RWPE2 (cell line): ENCODE measurements at places on chromosomes 12 and 14.

- DNase-seq: no peak
Observed at GRCh38 chr12:74152370-74152769, 385.3 kb upstream of the ATXN7L3B start.

DNA sequence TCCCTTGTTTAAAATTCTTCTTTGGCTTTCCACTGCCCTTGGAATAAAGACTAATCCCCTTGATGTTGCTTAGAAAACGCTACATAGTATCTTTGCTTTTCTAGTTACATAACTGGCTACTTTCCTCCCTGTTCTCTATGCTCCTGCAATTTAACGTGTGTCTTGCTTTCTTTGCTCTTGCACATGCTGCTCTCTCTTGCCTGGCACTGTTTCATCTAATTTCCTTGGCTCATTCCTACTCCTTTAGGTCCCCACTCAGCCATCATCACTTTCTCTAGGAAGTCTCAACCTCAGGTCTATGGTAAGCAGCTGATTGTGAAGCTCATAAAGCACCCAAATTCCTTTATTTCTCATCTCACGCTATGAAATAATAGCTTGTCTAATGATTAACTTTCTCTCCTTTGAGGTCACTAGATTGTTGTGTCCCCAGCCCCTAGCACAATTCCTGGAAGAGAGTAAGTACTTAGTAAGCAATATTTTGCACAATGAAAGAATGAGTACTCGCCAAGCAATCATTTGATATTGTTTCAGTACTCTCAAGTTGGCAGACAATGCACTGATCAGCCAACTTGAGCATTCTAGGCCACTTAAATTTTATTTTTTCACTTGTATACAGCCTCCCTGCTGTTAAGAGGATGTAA is 3.3 kb downstream of the ALDH6A1 start:
- DNase-seq: no peak

DNA sequence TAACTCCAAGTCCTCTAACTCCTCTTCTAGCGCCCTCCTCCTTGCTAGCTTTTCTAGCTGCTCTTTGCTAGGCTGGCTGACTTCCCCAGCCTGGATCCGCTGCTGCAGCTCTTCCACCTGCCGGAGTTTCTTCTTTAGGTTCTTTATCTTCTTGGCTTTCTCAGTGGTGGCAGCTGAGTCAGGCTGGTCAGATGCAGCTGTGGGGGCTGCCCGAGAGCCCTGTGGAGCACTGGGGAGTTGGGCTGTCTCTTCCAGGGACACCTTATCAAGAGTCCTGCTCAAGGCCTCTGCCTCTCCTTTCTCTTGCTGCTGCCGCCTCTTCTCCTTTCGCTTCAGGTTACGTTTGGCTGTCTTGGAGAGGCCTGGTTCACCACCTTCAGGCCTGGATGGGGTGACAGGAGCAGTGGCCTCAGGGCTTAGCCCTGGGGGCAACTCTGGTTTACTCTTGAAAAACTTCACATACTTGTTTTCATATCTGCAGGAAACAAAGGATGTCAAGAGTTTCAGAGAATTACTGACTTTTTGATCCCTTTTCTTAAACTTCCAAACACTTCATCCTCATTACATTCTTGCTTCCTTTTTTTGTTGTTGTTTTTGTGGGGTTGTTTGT is 25.7 kb downstream of the PYM1 start:
- DNase-seq: no peak

GRCh38 chr12:105459760-105460330 is 129.4 kb downstream of the C12orf75 start:
- DNase-seq: no peak

GRCh38 chr12:71282925-71283324 is 125.1 kb upstream of the TSPAN8 start:
- no peak for DNase-seq

- DNase-seq: no peak
Observed at GRCh38 chr12:4275016-4275869, 1.7 kb downstream of the CCND2 start.

DNA sequence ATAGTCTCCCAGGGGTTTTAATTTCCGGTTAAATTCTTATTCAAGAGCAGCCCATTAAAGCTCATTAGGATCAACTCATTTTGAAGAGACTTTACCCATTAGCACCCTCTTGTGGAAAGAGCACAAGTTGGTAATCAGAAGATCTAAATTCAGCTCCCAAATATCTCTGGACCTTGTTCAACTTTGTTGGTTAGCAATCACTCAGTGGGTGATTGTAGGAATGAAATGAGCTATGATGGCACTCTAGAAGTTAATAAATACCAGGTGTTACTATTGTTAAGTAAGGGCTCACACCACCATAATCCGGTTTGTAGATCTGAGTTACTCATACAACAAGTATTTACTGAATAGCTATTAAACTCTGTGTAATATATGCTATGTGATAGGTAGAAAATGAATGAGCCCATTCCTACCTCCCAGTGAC is 42.9 kb downstream of the TRIP11 start:
- DNase-seq: no peak

GRCh38 chr12:104303538-104304151 is at the start of gene EID3:
EID3 (plus strand) TSS chr12:104303739; CDS start chr12:104303935, 196 bp downstream.
- DNase-seq: peak; percentile 81

GRCh38 chr12:80707126-80707829 is at the start of gene MYF6:
MYF6 (plus strand) TSS chr12:80707634; CDS start chr12:80707720, 86 bp downstream.
- DNase-seq: no peak

DNA sequence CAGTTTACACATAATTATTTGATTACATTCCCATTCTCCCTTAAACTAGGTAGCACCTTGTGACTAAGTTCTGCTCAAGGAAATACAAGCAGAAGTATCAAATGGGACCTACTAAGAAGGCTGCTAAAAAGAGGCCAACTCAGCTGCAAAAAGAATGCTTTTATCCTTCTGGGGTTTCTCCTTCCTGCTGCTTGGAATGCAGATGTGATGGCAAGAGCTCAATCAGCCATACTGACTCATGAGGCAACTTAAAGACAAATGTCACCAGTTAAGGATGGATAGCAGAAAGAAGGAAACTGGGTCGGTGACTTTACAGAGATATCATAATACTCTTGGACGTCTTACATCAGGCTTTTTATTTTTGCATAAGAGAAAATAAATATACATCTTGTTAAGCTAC is 38.0 kb upstream of the RAP1B start:
- no peak for DNase-seq

- DNase-seq: no peak
Observed at GRCh38 chr12:19223695-19224094, 94.2 kb downstream of the PLEKHA5 start.

DNA sequence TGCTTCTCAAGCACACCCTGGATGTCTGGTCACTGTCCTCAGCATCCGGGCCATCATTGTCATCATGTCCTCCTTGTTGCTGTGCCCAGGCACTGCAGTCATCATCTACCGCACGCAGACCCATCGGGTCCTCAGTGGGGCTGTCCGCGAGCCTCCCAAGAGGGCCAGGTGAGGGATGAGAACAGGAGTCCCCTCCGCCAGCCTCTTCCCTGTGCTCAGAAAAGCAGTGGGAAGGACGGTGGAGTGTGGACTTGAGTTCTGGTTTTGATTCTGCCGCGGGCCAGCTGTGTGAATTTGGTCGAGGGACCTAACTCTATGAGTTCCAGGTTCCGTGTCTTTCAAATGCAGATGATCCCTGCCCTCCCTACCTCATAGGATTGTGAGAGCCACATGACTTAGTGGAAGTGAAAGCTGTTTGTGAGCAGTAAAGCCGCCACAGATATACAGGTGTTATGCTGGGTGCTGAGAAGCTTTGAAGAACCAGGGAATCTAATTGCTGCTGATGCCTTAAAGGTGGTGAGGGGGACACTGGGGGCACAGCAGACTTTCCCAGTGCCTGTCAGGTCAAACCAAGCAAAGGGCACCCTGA is 122.9 kb upstream of the RAP1B start:
- DNase-seq: no peak

GRCh38 chr14:79786522-79786921 is 424.8 kb downstream of the DIO2 start:
- DNase-seq: no peak

DNA sequence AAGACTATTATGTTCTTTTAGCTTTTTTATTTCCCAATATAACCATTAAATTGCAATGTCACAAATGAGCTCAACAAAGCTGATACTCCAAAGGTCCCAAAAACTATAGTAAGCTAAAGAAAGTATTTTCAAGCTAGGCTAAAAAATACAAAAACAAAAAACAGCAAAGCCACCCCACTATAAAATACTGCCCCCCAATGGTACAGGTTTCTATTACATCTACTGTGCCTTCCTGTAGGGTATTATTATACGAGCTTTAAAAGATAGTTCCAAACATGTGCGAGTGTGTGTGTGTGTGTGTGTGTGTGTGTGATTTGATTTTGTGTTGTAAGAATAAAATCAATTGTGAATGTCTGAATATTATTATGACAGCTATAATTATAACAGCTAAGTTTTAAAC is 1.1 kb downstream of the IFNG start:
- DNase-seq: no peak

DNA sequence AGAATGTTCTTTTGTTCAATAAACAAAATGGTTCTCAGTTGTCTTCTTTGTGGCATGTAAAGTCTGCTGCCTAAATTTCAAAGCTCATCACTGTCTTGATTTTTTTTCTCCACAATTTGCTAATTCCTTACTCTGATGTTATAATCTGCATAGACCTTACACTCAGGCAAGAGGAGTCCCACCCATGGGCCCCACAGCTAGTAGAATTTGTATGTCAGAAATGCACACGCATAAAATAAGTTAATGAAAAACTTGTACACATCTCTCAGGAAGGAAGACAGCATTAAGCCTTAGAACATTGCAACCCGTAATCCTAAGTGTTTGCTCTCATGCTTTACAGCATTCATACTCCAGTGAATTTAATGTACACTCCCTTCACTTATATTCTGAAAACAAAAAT is 280.8 kb downstream of the ATXN7L3B start:
- DNase-seq: no peak
